AML-193 (cell line): ENCODE measurements at places on chromosomes 1 and 21.

DNA sequence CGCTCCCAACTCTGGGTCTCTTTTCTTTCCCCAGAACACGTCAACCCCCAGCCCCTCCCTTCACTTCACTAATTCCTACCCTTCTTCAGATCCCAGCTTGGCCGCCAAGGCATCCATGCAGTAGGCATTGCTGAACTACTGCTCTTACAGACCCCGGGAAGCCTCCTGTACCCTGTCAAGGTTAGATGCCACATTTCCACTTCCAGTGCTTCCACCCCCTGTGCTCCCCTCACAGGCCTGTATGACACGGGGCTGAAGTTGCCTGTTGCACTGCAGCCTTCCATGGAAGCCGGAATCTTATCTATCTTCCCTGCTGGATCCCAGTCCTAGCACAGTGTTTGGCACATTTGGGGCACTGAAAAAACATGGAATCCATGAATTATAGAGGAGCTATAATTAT is 99.0 kb upstream of the SOD1 start:
- no peak for DNase-seq

DNA sequence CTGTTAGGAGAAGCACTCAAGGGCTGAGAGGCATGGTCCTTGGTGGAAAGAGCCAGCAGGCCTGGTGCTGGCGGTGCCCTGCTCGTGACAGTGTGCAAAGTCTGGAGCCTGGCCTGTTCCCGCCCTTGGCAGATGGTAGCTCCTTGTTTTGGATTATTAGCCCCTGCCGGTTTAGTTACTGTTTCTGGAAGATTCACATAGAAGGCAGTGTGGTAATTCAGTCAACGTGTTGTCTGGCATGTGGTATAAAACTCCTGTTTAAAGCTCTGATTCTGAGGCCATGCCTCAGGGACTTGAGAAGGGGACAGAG is 6.8 kb downstream of the PKNOX1 start:
- no peak for DNase-seq

- peak; percentile 22 for DNase-seq
These were observed 76.5 kb upstream of the BTG3 start for GRCh38 chr21:17688912-17689874.

- DNase-seq, result no peak
These were observed 1.7 kb downstream of the RCC2 start for GRCh38 chr1:17437580-17438317.

DNA sequence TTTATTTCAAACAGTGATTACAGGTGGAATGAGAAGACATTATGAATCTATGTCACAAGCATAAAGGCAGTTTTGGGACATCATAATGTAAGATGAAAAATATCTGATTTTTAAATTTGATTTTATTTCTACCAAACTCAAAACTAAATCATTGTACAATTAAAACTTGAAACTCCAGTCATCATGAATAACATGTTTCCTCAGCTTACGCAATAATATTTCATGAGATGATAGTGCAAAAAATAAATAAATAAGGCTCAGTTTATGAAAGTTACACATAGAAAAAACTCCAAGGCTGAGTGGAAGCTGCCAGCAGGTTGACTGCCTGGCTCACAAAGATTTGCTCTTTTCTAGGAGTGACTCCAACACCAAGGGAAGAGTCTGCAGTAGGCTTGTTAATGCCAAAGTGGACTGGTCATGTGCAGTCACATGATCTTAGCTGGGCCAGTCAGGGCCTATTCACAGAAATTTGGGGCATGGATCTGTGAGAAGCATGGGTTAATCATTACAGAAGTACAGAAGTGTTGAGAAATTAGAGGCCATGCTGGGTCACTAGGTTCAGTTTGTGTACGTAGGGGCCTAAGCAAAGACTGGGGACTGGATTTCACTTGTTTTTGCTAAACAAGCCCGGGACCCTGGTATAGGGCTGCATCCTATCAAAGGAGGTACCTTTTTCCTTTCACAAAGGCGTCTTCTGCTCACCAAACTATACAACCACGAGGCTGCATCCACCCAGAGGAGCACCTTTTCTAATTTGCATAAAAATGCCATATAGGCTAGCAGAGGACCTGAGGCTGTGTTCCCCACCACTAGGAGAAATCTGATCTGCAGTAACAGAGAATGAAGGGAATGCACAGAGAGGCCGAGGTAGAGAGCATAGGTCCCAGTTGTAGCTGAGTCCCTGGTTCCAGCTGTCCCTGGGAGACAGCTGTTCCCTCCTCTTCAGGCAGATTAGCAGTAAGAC is 4.9 kb upstream of the ABCA4 start:
- no peak for DNase-seq

GRCh38 chr21:42032968-42033367 is 22.8 kb upstream of the ZBTB21 start:
- no peak for DNase-seq

- no peak for DNase-seq
These were observed 118.2 kb upstream of the GRIK3 start for GRCh38 chr1:37152491-37152890.

- DNase-seq, result no peak
These were observed 163.6 kb downstream of the GLUL start for GRCh38 chr1:182227864-182228547.

GRCh38 chr1:94324178-94324544 is 86.8 kb upstream of the ARHGAP29 start:
- no peak for DNase-seq

DNA sequence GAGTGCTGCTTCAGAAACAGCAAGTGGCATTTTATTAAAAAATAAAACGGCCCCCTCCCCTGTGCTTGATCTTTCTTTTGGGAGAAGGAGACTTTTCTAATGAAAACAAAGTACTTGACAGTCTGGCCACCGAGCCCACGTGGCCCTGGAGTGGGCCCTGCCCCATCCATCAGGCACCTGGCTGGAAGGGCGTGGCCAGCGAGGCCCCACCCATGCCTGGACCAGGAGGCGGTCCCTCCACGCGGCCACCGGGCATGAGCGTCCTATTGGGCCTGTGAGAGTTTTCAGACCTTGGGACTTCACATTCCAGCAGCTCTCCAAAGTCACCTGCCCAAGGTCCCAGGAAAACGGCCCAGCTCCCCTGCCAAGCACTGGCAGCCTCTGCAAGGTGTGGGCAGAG is 144.7 kb downstream of the CASZ1 start:
- no peak for DNase-seq

DNA sequence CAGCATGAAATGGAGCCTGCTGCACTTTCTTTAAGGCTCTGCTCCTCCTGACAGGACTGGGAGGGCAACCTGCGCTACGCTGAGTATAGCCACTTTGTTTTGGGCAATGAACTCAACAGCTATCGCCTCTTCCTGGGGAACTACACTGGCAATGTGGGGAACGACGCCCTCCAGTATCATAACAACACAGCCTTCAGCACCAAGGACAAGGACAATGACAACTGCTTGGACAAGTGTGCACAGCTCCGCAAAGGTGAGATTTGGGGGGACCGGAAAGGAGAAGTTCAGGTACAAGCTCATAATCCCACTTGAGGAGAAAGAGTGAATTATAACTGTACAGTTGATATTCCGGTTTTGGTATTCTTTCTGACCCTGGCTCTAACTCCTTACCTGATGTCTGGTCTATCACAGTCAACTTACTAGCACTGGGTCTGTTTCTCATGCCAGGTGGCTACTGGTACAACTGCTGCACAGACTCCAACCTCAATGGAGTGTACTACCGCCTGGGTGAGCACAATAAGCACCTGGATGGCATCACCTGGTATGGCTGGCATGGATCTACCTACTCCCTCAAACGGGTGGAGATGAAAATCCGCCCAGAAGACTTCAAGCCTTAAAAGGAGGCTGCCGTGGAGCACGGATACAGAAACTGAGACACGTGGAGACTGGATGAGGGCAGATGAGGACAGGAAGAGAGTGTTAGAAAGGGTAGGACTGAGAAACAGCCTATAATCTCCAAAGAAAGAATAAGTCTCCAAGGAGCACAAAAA is 5.4 kb downstream of the ANGPTL7 start:
- no peak for DNase-seq

DNA sequence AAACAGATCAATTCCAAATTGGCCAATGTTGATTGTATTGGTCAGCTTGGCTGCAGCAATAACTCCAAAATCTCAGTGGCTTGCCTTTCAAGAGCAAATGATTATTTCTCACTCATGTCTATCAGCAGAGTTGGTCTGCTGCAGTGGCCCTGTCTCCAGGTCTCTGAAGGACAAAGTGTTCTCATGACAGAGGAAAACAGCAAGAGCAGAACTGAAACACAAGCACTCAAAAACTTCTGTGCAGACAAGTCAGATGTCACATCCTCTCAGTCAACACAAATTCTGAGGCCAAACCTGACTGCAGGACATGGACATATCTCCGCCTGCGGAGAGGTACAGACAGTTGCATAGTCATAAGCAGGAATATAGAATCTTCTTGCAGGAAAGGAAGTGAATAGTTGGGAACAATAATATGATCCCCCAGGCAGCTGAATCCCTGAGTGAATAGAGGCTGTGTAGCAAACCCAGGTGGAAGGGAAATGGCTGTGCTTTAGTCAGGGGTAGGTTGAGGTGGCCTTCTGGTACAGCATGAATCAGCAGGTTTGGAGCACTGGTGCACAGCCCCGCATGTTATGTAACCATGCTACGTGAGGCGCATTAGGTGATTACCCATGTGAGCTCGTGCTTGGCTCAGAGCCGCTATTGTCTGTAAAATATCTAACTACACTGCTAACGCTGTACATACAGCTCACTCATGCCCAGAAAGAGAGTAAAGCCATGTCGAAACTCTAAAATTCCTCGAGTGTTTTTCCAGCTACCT is 17.1 kb upstream of the UBE2U start:
- no peak for DNase-seq

GRCh38 chr1:219668446-219668845 is 55.5 kb upstream of the ZC3H11B start:
- DNase-seq, result no peak

GRCh38 chr1:27130798-27131197 is 24.1 kb downstream of the SLC9A1 start:
- no peak for DNase-seq

GRCh38 chr1:61130338-61131000 is 48.1 kb downstream of the NFIA start:
- no peak for DNase-seq

- DNase-seq, result no peak
These were observed 535.5 kb downstream of the PTPRC start for GRCh38 chr1:199174336-199174735.

GRCh38 chr1:243848165-243848857 is 1.7 kb downstream of the AKT3 start:
- no peak for DNase-seq

DNA sequence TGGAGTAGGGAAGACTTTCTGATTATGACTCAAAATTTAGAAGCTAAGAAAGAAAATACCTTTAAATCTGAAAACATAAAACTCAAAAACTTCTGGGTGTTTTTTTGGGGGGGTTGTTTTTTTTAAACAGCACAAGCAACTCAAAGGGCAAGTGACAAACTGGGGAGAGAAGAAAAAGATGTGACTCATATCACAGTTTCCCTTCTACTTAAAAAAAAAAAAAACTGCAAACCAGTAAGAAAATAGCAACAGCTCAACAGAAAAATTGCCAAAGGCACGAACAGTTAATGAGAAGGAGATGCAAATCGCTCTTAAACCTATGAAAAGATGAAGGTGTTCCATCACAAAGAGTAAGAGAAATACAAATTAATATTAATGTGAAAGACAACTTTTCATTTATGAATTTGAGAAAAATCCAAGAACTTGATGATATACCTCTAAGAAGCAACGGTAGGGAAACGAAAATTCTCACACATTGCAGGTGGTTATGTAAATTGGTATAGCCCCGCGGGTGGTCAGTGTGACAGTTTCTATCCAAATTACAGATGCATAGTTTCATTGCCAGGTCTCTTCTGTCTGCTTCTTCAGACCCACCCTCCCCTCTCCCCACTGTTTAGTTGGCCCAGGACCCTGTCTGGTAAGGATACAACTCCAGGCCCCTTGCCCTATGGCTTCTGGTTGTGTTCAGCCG is 9.0 kb downstream of the IFNAR2 start:
- no peak for DNase-seq

DNA sequence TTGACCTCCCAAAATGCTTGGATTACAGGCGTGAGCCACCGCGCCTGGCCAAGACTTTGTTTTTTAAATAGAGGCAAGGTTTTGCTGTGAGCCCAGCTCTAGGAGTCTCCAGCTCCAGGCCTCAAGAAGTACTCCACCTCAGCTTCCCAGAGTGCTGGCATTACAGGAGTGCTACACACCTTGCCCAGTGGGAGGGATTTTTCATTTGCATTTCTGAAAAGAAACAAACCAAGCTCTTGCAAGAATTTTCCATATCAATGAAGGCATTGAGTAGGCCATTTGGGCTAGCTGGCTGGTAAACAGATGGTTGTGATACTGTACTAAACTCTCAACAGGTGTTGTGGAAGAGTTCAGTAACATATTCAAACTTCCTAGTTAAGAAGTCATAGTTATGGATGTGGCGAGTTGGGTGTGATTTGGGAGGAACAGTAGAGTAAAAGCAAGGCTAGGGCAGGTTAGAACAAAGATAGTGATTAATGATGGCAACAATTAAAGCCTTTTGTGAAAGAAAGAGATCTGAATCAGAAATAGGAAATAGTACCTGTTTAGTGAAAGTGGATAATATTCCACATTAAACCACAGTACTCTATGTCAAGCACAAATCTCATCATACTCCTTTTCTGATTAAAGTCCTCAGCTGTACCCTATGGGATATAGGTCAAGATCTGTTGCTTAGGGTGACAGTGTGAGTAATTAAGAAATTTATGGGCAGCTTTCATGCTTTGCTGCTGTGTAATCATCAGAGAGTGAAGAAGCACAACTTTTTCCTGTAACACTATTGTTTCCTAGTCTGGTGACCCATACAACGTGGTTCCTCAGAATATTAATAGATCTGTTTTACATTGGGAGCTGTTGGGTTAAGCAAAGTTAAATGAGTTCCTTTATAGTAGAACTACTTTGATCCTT is 10.7 kb downstream of the AKIRIN1 start:
- no peak for DNase-seq
